Stimulated activated CD8-positive, alpha-beta memory T cell treated with anti-CD3 and anti-CD28 coated beads, Interleukin-4, amount 100 ng/mL, for 1 hour (primary cell): ENCODE measurements at places on chromosomes 2 and 18.

- DNase-seq, result no peak
Observed at GRCh38 chr2:47602996-47603395, 179.9 kb upstream of the MSH6 start.

DNA sequence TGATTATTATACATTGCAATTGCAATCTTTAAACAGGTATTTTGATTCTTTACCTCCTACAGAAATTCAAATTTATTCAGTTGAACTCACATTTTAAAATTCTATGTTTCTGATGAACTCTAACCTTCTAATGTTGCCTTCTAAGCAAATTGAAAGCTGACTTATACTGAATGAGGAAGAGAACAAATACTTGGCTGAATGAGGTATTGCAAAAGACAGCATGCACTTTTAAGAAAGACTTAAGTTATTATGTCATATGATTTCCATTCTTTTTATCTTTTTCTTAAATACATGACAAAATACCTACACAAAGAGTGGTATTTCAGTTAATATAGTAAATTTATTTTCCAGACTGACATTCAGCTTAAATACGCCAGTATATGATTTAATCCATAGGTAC, 64.7 kb downstream of the FAM228A start:
- no peak for DNase-seq

DNA sequence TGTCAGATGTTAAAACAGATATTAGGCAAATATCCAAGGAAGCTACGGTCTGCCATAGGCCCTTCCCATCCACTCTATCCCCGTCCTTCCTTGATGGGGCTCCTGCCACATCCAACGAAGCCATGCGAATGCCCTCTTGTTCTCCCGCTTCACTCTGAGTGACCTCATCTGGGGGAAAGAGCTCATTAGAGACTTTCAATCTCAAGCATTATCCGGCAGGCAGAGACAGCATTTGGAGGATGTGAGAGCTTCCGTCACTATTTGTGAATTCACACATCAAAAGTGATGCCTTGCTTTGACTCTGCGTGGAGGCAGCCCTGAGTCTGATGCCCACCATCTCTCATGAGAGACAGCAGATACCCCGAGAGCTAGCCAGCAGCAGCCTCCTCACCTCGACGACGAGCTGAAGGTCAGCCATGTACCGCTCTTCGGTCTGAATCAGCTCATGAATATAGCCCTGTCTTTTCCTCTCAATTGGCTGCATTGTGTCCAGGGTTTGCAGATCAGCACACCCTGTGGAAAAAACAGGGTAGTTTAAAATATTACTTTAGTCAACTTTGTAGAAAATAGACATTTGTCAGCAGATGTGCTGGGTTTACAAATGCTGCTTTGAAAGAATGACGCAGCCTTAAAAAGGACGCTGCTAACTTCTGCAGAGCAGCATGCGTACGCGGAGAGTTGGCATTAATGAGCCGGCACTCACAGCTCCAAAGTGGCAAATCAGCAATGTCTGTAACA, 45.9 kb downstream of the FAM228A start:
- no peak for DNase-seq

DNA sequence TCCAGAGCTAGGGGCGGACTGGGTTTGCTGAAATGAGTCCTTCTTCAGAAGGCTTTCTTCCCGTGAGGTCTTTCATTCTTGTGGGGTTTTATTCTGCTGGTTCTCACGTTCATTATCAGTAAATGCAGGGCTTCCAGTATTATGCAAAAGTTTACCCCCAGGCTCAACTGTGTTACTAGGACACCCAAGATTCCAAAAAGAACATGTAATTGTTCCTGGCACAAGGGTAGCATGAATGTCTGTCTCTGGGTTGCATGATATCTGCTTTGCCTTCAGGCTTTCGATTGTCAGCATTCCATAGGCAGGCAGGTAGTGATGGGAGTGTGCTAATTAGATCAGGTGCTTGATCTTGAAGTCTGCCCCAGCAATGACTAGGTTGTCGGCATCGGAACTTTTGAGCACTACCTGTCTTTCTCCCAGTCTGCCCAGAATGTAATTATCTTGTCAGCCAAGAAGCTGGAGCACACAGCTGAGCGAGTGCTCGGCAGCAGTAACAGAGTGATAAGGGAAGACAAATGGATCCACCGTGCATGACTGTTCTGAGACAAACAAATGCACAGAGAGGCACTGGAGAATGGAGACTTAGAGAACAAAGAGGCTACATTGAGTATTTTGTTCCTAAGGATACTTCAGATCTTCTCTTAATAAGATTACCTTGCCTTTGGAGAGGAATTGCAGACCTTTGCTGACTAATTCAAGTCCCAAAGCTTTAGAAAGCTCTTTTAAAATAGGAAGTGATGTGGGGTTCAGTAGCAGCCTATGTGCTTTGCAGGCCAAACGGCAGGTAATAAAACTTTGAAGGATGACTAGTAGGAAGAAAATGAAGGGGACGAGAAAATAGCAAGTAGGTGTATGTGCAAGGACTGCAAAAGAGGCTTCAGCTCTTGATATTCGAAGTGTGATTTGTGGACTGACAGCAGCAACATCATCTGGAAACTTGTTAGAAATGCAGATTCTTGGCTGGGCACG, 41.9 kb downstream of the ITGB6 start:
- DNase-seq, result no peak

GRCh38 chr18:27746241-27746640, 430.7 kb downstream of the CDH2 start:
- no peak for DNase-seq

DNA sequence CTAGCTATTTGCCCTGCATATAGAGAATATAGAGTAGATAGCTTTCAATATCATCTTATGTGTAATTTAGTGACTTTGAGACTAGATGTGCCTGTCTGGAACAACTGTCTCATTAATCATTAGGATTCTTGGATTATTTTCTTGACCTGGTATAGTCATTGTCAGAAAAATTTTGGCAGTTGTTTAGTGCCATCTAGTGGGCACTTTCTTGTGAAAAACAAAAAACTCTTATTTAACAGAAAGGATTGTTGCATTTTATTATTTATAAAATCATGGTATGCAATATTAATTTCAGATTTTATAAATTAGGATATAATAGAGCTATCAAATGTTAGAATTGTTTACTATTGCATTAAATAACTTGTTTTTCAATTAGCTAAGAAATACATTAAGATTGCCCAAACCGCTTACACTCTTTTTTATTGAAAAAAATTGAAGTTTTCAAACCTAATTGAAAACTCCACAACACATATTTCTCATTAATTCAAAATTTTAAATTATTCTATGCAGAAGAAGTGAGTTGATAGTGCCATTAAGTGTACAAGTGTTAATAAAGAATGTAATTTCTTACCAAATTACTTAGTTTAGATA, 80.3 kb downstream of the DYNAP start:
- DNase-seq, result no peak

GRCh38 chr2:184598002-184598315, 370 bp upstream of the ZNF804A start:
- DNase-seq, result no peak

GRCh38 chr2:153311432-153311831, 167.1 kb downstream of the RPRM start:
- no peak for DNase-seq

DNA sequence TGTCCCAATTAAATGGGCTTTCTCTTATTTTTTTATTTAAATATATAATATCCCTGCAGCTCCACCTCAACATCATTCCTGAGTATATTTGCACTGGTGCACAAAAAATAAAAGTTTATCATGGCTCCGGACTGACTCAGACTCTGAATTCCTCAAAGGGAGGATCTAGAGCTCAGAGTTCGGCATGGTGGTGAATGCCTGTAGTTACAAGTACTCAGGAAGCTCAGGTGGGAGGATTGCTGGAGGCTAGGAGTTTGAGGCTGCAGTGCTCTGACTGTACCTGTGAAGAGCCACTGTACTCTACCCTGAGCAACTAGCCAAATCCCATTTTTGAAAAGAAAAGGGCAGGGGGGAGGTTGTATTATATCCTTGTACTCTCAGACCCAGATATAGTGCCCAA, 52.8 kb upstream of the NRXN1 start:
- no peak for DNase-seq

DNA sequence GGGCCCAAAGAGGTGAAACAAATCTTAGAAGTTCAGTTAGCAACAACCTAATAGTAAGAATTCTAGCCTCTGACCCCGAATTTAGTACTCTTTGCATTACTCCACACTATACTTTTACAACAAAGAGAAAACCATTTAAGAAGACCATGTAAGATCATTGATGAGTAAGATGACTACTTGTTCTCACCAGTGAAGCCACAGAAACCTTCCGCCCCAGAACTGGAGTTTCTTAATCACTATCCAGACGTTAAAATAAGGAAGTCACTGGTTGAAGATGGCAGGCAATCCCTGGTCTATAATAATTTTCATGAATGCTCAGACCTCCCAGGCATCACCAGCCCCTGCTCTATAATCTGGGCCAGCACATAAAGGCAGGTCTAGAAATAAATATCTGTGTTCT, 95.0 kb downstream of the TMEM163 start:
- DNase-seq, result no peak
